ENCODE measurements at places on chromosomes 13 and 19.

- no peak for DNase-seq
These were observed 523.0 kb upstream of the SLITRK1 start for GRCh38 chr13:84405286-84405685.

DNA sequence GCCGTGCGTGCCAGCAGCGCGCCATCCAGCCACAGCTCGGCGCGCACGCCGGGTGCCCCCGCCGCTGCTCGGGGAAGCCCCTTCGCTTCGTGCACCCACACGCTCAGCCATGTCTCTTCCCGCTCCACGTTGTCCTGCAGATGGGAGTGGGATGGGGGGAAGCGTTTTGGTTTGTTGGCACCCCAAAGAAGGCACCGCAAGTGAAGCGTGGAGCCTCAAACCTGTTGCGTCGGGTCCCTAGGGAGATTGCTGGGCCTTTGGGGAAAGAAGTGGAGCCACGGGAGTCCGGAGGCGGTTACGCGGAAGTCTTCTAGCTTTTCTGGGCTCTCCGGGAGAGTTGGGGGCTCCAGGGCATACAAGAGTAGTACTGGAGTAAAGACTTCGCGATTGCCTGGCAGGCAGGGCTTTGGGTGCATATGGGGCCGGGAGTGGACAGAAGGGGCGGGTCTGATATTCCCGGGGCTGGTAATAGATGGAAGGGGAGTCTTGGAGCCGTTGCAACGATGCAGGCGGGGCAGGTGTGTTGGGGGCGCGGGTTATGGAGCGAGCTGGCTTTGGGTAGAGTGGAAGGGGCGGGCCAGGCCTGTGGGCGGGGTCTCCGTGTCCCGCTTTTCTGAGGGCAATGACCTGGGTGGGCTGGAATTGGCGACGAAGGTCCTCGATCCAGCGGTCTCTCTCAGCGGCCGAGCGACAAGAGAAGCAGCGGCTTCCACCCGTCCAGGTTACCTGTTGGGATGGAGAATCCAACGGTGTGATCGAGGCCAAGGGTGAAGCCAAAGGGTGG, 6.5 kb downstream of the RASAL3 start:
- DNase-seq, result no peak

DNA sequence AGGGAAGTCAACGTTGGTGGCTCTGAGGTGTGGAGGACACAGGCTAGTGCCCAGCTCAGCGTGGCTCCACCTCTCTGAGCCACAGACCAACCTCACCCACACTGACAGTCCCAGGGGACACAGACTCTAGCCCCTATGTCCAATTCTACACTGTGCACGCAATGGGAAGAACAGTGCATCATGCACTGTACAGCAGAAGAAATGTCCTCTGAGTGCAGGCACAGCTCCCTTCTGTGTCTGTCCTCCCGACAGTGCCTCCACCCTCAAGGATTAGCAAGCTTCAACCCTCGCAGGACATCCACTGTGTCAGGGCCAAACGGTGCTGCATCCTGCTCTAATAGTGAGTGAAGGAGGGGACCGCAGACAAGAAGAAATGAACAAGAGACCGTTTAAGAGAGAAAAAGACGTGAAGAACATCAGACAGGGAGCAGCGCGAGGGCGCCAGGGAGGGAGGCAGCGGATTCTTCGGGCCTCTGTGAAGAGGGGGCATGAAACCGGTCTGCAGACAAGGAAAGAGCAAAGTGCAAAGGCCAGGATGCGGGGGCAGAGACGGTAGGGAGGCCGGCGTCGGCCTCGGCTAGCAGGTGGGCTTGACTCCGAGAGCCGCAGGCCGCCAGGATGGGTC, 681 bp downstream of the ZNF837 start:
- DNase-seq, result no peak

GRCh38 chr19:55212447-55212846, 3.1 kb upstream of the PTPRH start:
- peak; percentile 40 for DNase-seq

DNA sequence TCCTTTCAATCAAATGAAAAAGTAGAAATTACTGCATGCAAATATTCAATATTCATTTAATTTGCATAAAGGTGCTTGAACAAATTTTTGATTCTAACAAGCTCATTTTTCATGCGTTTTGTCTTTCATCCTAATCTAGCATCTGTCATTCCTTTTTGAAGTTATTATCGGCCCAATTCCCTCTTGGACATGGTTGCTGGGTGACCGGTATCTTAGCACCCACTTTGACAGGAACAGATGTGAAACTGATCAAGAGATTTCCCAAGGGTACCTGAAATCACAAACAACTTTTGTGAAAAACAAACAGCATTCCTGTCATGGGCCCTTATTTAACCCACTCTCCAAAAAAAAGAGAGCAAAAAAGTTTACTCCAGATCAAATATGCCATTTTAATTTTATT, 13.3 kb downstream of the DACH1 start:
- no peak for DNase-seq

DNA sequence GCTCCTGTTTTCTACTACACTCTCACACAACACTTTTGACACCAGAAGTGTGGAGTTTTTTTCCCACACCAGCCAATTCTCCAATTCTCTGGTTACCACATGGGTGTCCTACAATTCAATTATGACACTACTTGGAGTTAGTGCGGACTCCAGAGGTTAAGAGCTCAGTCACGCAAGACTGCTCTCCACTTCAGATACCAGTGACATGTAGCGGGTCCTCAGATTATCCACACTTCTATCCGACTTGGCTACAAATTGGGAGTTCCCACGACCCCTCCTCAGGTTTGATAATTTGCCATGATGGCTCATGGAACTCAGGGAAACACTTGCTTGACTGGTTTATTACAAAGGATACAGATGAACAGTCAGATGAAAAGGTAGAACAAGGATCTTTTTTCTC, 32.9 kb downstream of the PAN3 start:
- DNase-seq, result no peak

DNA sequence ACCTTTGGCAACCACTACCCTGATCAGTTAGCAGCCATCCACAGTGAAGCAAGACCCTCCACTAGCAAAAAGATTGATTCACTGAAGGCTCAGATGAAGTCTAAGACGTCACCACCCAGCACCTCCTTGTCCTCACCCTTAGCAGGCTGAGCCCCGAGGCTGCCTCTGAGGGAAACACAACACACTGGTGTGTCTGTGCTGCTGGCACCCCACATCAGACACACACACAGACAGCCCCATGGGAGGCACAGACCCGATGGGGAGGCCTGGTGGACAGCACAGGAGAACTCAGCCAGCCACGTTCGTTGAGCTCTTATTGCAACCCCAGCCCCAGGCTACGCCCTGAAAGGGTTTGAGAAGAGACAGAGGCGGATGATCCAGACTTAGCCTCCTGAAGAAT, 94.7 kb downstream of the ZDHHC20 start:
- no peak for DNase-seq

GRCh38 chr19:14686411-14686810, 3.4 kb upstream of the ZNF333 start:
- DNase-seq, result peak; percentile 18

DNA sequence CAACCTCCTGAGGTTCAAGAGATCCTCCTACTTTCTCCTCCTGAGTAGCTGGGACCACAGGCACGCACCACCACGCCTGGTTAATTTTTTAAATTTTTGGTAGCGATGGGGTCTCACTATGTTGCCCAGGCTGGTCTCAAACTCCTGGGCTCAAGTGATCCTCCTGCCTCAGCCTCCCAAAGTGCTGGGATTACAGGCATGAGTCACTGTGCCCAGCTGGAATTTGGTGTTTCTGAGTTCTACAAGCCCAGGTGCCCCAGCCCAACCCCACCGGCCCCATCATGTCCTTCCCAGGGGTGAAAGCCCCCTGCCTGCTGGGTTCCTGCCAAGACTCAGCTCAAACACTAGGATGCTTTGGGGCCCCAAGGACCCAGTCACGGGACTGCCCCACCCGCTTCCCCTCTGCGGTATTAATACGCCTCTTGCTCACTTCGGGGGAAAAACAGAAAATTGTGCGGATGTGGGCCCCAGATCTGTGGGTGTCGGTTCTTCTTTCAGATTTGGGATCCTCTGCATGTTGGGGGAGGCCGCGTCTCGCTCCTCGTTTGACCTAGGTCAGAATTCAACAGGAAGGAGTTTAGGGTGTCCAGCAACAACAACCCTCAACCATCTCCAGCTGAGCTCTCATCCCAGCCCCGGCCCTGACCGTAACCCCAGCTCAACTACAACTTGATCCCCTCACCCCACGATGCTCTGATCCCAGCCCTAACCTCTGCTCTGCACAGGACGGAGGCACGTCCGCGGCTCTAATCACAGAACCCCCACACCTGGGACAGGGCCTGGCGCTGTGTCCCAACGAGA, 3.7 kb upstream of the FCER2 start:
- DNase-seq, result no peak

DNA sequence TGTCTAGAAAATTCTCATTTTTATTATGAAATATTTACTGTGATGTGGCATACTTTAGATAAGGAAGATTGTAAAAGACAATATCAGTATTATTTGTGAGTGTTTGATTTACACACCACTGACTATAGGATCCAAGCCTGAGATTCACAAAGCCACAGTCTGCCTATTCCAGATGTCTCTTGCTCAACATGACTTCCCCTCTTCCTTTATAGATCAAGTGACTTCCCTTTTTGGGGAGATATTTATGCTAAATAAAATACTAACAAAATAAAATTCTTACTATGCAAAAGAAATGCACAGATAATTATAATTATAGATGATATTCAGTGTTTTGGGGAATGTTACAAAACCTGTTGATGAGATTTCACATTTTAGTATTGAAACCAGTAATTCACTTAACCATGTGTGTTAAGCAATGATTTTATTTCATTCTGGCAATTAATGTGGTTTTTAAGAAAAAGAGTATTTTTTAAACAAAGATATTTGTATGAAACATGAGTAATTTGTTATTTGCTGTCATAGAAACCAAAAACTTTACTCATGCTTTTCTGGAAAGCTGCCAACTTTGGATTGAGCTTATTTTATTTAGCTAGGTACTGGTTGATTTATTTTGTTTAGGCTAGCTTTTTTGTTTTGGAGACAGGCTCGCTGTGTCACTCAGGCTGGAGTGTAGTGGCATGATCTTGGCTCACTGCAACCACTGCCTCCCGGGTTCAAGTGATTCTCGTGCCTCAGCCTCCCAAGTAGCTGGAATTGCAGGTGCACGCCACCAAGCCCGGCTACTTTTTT, 13.7 kb upstream of the GPR183 start:
- no peak for DNase-seq

DNA sequence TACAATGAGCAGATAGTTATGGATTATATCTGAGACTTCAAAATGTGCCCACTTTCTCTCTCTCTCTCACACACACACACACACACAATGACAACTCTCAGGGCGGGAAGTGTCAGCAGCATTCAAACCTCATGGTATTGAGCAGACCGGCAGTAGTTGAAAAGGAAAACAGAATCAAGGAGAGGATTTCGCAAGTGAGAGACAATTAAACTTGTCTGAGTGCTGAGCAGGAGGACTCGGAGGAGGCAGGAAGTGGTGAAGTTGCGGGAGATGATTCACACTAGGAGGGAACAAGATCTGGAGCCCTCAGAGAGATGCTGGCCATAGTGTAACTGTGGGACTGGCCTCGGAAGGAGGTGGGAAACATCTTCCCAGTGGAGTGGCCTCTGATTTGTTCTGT, 353.1 kb downstream of the EFNB2 start:
- no peak for DNase-seq

- no peak for DNase-seq
These were observed 1214.1 kb downstream of the DIAPH3 start for GRCh38 chr13:58949646-58950045.

- peak; percentile 31 for DNase-seq
These were observed 6.2 kb downstream of the TLE6 start for GRCh38 chr19:2983351-2984214.

GRCh38 chr19:15666883-15667282, 6.0 kb upstream of the CYP4F12 start:
- no peak for DNase-seq

DNA sequence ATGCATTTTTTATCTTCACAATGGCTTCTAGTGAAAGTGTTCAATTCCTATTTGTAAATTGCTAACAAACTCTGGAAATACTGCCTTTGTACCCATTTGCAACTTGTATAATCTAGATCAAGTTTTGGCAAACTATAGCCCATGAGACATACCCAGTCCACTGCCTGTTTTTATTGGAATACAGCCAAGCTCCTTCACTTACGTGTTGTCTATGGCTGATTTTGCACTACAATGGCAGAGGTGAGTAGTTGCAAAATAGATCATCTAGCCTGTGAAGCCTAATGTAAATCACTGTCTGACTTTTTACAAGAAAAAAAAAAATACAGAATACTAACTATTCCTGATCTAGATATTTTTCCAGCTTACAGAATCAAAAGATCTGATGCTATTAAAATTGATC, 37.1 kb downstream of the DZIP1 start:
- peak; percentile 12 for DNase-seq

GRCh38 chr19:40398417-40399131, 8.6 kb upstream of the HIPK4 start:
- no peak for DNase-seq

- no peak for DNase-seq
These were observed 606.5 kb downstream of the UQCRFS1 start for GRCh38 chr19:28606269-28607032.

DNA sequence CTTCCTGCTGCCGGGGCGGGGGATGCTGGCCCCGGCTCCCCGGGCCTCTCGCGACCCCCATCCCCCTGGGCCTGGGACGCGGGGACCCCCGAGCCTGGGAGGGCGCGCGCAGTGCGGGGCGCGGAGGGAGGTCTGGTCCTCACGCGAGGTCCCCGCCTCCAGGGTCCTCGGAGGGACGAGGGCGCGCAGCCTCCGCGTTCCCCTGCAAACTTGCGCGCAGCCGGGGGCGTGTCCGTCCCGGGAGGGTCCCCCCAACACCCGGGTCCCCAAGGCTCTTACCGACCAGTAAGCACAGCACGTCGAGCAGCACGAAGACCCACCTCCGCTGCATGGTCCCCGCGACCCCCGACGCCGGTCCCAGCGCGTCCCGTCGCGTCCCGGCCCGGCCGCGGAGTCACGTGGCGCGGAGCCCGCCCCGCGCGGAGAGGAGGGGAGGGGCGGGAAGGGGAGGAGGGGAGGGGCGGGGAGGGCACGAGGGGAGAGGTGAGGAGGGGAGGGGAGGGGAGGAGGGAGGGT, at the start of gene PLPP2:
PLPP2 (minus strand) TSS at position 398 of the 516 bp plus-strand sequence; CDS start at position 331, 67 bp downstream.
- DNase-seq, result no peak

GRCh38 chr19:55209693-55210472, 582 bp upstream of the PTPRH start:
- DNase-seq, result peak; percentile 54

DNA sequence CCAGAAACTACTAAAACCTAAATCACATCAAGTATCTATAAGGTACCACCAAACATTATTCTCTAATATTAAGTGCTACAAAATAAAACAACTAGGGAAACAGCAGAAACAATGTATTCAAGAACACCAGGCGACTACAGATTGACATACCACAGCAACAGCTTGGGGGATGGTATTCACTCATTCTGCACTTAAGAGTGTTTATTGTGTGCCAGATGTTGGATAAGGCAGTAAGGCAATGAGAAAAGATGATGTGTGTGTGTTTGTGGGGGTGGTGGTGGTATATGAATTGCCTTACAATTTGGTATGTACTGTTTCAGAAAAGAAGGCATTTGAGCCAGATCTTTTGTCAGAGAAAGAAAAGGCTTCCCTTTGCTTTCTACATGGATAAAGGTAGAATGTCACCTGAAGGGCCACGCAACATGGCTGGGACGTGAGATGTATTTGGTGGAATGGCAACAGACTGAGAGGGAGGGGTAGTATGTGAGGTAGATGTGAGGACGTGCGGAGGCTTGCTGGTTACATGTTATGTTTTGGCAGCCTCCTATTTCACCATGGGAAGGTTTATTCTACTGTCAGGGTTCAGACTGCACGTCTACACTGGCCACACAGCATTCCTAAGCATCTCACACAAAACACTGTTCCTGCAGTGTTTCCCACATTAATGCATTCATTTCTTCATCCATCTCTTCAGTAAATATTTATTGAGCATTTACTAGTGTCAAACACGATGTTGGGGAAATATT, 300.7 kb downstream of the KLF12 start:
- no peak for DNase-seq

- no peak for DNase-seq
These were observed 31.3 kb downstream of the ZNF560 start for GRCh38 chr19:9467161-9467560.

All from NCI-H460 (cell line).